Astrocyte (in vitro differentiated cells and primary cell): ENCODE measurements at places on chromosomes 7 and 10. TPM values are rescaled to one million over a fixed set of nuclear protein-coding genes. Genes with fewer than 3 reads are reported as not detected.

GCK gene
- total RNA-seq: 0.24 TPM in 1 of 2 replicates, not detected in the other

DNA sequence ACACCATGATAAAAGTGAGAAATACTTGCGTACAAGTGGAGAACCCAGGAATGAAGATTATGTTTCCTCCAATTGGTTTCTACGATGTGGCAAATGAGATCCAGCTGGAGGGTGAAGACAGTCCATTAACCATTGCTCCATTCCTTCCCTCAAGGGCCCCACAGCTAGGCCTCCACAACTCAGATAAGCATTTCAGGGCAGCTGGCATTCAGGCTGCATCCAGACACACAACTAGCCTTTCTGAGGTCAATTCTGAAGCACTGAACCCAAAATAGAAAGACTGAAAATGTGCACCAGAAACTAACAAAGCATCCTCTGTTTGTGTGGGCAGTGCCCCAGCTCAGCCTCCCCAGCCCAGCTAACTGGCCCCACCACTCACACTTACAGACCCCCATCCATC lies 94.8 kb downstream of the GSAP start:
- H3K36me3 ChIP-seq: no peaks in the 10 kb centered on the region
- no peaks in the 10 kb centered on the region for H3K27me3 ChIP-seq
- DNase-seq: no peak
- peaks cover 6% of the 10 kb centered on the region for H3K4me1 ChIP-seq
- H3K27ac ChIP-seq: no peak overlapping the region

STEAP2 gene
- 2.3 and 3.4 TPM in 2 replicates for total RNA-seq

OPALIN gene
- not detected in 2 replicates for total RNA-seq

- no peak for DNase-seq
- no peak overlapping the region for H3K4me3 ChIP-seq
- no peaks in the 10 kb centered on the region for H3K4me1 ChIP-seq
- no peak overlapping the region for H3K27ac ChIP-seq
- H3K27me3 ChIP-seq: no peaks in the 10 kb centered on the region
Observed at GRCh38 chr7:124918662-124919061, 11.0 kb downstream of the POT1 start.

- H3K27ac ChIP-seq: peak overlapping the region; percentile 44
- peak overlapping the region; percentile 74 for H3K4me3 ChIP-seq
- no peaks in the 10 kb centered on the region for H3K4me1 ChIP-seq
- H3K27me3 ChIP-seq: no peaks in the 10 kb centered on the region
Observed at GRCh38 chr10:43648095-43648397, 635 bp downstream of the ZNF32 start.

NPTX2 gene
- total RNA-seq: 2.4 and 4.2 TPM in 2 replicates

- DNase-seq: peak; percentile 94
- peaks cover 14% of the 10 kb centered on the region for H3K4me1 ChIP-seq
- no peaks in the 10 kb centered on the region for H3K36me3 ChIP-seq
Observed at GRCh38 chr7:47622946-47623640, 41.2 kb upstream of the TNS3 start.

EBLN1 gene
- total RNA-seq: not detected in 2 replicates

- H3K27ac ChIP-seq: no peak overlapping the region
- peaks cover 4% of the 10 kb centered on the region for H3K4me1 ChIP-seq
- no peak overlapping the region for H3K4me3 ChIP-seq
- no peaks in the 10 kb centered on the region for H3K36me3 ChIP-seq
- H3K27me3 ChIP-seq: no peaks in the 10 kb centered on the region
- DNase-seq: peak; percentile 27
Observed at GRCh38 chr10:7365027-7365745, 45.6 kb downstream of the SFMBT2 start.

DNA sequence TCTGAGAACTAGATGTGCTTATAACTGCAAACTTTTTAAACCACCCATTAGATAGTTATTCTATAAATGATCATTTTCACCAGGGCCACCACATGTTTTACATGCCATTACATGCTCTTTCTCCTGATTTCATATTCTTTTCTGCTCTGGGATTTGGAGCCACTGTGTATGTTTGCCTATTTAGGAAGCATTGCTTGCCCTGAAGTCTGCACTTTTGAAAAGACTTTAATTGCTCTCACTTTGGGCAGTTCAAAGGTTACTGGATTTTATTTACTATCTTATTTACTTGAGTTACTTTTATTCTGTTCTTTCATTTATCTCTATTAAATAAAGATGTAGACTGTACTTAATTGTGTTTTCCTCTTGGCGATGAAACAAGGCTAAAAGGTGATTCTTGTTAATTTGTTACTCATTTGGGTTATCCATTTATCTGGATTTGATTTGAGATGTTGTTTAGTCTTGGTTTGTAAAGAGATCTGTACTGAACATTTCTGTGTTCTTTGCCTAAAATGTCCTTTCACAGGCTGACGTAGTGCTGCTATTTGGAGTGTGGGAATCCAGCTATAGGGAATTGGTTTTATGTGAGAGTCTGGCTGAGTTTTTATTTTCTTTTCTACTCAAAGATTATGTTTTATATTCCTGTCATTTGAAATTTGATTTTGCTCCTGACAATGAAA lies 88.8 kb downstream of the SUGCT start:
- H3K4me1 ChIP-seq: peaks cover 33% of the 10 kb centered on the region
- no peak for DNase-seq
- no peaks in the 10 kb centered on the region for H3K36me3 ChIP-seq
- H3K27ac ChIP-seq: no peak overlapping the region

GRCh38 chr7:4286351-4286750 lies 395.7 kb upstream of the FOXK1 start:
- H3K27ac ChIP-seq: no peak overlapping the region
- H3K36me3 ChIP-seq: no peaks in the 10 kb centered on the region
- DNase-seq: no peak
- no peak overlapping the region for H3K4me3 ChIP-seq
- H3K27me3 ChIP-seq: no peaks in the 10 kb centered on the region
- H3K4me1 ChIP-seq: no peaks in the 10 kb centered on the region

C10orf62 gene
- total RNA-seq: not detected in 2 replicates

RAB11FIP2 gene
- total RNA-seq: 13.5 and 17.4 TPM in 2 replicates

DNA sequence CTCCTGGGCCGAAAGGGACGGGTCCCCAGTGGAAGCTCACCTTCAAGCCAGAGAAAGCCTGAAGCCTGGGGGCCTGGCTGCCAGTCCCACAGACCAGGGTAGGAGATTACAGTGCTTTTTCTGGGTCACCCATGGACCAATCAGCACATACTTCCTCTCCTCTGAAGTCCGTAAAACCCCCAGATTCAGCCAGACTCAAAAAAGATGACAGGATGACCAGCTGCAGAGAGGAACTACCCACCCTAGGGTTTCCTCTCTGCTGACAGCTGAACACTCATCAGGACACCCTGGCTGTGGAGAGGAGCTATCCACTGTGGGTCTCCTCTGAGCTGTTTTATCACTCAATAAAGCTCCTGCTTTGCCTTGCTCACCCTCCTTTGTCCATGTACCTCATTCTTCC lies 78.0 kb downstream of the SAMD9 start:
- H3K27ac ChIP-seq: no peak overlapping the region
- DNase-seq: no peak
- peaks cover 19% of the 10 kb centered on the region for H3K4me1 ChIP-seq

DNA sequence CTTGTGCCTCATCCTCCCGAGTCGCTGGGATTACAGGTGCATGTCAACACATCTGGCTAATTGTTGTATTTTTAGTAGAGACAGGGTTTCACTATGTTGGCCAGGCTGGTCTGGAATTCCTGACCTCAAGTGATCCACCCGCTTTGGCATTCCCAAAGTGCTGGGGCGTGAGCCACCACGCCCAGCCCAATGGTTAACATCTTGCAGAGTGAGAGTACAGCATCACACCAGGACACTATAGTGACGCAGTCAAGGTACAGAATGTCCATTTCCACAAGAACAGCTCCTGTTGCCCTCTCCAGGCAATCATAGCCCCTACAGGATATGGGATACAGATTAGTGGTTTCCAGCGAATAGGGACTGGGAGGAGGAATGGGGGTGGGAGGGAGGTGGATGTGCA lies 34.0 kb downstream of the MYO1G start:
- no peaks in the 10 kb centered on the region for H3K4me1 ChIP-seq
- H3K36me3 ChIP-seq: no peaks in the 10 kb centered on the region
- peaks cover 11% of the 10 kb centered on the region for H3K27me3 ChIP-seq
- no peak for DNase-seq
- H3K27ac ChIP-seq: no peak overlapping the region

ZPBP gene
- total RNA-seq: not detected in 2 replicates

GRCh38 chr7:81366546-81366945 lies 403.3 kb downstream of the HGF start:
- no peak overlapping the region for H3K27ac ChIP-seq
- no peaks in the 10 kb centered on the region for H3K4me1 ChIP-seq
- H3K4me3 ChIP-seq: no peak overlapping the region
- no peaks in the 10 kb centered on the region for H3K36me3 ChIP-seq
- DNase-seq: peak; percentile 23
- no peaks in the 10 kb centered on the region for H3K27me3 ChIP-seq

PHKG1 gene
- not detected in 2 replicates for total RNA-seq

- no peaks in the 10 kb centered on the region for H3K4me1 ChIP-seq
- no peaks in the 10 kb centered on the region for H3K27me3 ChIP-seq
- no peak for DNase-seq
Observed at GRCh38 chr10:66604195-66604594, 321.6 kb upstream of the LRRTM3 start.

DNA sequence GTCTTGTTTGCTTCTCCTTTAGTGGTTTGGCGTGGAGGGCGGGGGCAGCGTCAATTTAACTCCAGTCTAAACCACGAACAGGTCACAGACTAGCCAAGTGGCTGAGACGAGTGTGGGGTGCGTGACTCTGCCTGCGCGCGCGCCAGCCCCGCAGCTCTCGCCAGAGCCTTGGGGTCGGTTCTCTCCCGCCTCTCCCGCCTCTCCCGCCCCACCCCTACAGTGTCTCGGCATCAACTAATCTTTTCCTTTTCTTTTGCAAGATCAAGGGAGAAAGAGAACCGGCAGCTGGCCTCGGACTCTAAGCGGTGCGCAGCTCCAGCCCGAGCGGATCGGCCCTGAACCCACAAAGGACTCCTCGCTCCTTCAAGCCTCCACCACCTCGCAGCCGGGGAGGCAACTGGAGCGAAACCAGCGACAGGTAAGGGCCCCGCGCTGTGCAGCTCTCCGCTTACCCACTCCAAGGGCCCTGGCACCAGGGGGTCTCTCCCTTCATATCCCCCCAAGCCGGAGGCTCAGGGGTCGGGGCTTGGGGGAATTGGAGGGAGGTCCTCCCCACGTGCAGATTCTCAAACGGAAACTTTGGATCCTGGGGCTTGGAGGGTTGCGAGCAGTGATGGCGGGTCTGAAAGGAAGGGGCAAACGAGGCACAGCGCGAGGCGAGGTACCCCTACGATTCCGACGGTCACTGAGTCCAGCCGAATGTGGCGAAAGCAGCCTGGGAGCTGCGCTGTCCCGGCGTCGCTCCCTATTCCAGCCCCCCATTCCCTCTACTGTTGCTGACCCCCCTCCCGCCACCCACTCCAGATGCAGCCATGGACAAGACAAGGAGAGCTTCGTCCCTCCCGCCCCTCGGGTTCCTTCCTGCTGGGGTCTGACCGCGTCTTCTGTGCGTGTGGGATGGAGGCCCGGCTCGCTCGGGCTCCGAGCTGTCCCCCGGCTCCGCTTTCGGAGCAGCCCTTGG lies 829 bp downstream of the CHRM2 start:
- H3K4me1 ChIP-seq: peaks cover 21% of the 10 kb centered on the region
- DNase-seq: peak; percentile 3
- H3K36me3 ChIP-seq: no peaks in the 10 kb centered on the region
- H3K27ac ChIP-seq: no peak overlapping the region
- H3K27me3 ChIP-seq: peaks cover 42% of the 10 kb centered on the region

LIPK gene
- not detected in 2 replicates for total RNA-seq

DNA sequence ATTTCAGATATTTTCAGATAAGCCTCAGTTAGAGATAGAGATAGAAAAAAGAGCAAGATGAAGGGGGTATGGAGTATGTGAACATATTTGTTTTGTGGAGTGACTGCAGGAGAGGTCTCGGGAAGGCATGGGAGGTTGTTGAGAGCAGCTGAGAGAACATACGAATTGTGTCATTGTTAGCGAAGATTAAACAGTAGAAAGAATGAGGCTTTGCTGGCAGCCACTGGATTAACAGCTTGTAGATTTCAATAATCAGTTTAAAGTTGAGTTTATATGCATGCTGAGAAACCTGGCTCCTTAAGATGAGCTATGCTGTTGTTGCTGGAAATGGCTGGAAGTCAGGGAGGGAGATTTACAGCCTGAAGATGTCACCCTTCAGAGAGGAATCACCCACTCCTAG lies 100.9 kb upstream of the SORCS3 start:
- DNase-seq: no peak
- H3K4me3 ChIP-seq: no peak overlapping the region
- H3K4me1 ChIP-seq: no peaks in the 10 kb centered on the region
- no peak overlapping the region for H3K27ac ChIP-seq

DNA sequence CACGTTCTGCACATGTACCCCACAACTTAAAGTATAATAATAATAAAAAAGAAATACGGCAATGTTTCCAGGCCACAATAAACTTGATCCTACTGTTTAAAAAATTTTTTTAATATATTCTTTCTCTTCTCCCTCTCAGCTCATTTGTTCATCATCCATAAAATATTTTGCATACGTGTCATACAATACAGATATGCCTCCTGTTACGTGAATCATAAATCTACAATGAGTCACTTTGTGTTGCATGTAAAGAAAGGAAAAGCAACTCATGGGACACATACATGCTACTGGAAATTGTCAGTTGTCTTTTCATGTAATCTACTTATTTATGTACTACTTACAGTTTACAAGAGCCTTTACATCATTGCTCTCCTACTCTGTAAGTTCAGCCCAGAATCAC lies 1.1 kb upstream of the TECTB start:
- no peaks in the 10 kb centered on the region for H3K27me3 ChIP-seq
- H3K4me1 ChIP-seq: no peaks in the 10 kb centered on the region

- no peak overlapping the region for H3K4me3 ChIP-seq
- H3K4me1 ChIP-seq: no peaks in the 10 kb centered on the region
- H3K36me3 ChIP-seq: no peaks in the 10 kb centered on the region
- no peak for DNase-seq
Observed at GRCh38 chr7:70552141-70552540, 579.8 kb upstream of the GALNT17 start.

VAX1 gene
- 0.34 and 0.62 TPM in 2 replicates for total RNA-seq

MNX1 gene
- not detected in 2 replicates for total RNA-seq

- no peak overlapping the region for H3K27ac ChIP-seq
- no peaks in the 10 kb centered on the region for H3K4me1 ChIP-seq
- H3K4me3 ChIP-seq: no peak overlapping the region
- H3K27me3 ChIP-seq: no peaks in the 10 kb centered on the region
Observed at GRCh38 chr7:38950309-38950708, 27.4 kb upstream of the POU6F2 start.

ANXA7 gene
- 74.7 and 79.6 TPM in 2 replicates for total RNA-seq

- no peaks in the 10 kb centered on the region for H3K4me1 ChIP-seq
- H3K27me3 ChIP-seq: no peaks in the 10 kb centered on the region
- H3K27ac ChIP-seq: no peak overlapping the region
- no peak for DNase-seq
Observed at GRCh38 chr10:16116404-16117304, 256.3 kb upstream of the MINDY3 start.

GRCh38 chr7:135681762-135682161 lies 19.4 kb downstream of the STMP1 start:
- no peaks in the 10 kb centered on the region for H3K36me3 ChIP-seq
- no peak for DNase-seq
- no peak overlapping the region for H3K4me3 ChIP-seq
- H3K4me1 ChIP-seq: peaks cover 43% of the 10 kb centered on the region
- H3K27ac ChIP-seq: no peak overlapping the region
